ENCODE measurements at places on chromosomes 13 and 19. TPM values are rescaled to one million over a fixed set of nuclear protein-coding genes. Genes with fewer than 3 reads are reported as not detected.

Gene PDX1
- not detected for total RNA-seq

Gene LRRC4B
- not detected for total RNA-seq

DNA sequence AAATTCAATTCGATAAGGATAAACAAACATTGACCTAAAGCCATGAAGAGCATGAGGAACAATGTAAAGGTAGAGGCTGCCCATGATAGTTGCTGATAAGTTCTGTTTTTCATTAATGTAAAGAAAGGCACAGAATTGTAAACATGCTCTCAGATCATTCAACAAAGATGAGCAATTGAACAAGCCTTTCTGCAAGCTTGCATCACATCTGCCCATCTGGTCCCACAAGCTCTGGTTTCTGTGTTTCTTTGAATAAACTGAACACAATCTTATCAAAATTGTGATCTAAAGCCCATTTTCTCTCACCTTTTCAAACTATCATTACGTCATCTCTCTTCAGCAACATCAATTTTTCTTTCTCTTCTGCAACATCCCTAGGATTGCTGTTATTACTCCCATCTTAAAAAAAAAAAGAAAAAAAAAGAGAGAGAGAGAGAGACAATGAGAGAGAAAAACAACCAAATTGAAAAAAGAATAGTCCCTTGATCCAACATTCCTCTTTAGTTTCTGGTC is 487.2 kb upstream of the GPC6 start:
- H3K27ac ChIP-seq = no peak overlapping the region
- H3K4me3 ChIP-seq = no peak overlapping the region
- H3K27me3 ChIP-seq = no peaks in the 10 kb centered on the region
- H3K4me1 ChIP-seq = no peaks in the 10 kb centered on the region
- H3K36me3 ChIP-seq = no peaks in the 10 kb centered on the region

DNA sequence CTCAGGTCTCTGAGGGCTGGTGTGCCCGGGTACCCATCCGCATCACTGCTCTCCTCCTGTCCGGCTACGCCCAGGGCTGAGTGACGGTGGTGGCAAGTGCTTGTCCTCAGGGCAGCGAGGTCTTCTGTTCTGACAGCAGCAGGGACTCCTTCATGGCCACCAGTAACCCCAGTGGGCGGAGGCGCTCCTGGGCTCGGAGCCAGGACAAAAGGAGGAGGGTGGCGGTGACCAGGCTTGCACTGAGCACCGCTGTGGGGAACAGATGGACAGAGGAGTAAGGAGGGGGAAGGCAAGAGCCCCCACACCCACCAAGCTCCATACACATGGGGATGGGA is 5.8 kb downstream of the CD320 start:
- H3K27me3 ChIP-seq = no peaks in the 10 kb centered on the region
- H3K4me3 ChIP-seq = no peak overlapping the region
- H3K36me3 ChIP-seq = no peaks in the 10 kb centered on the region
- no peak for DNase-seq
- H3K4me1 ChIP-seq = peaks cover 15% of the 10 kb centered on the region

Measured in T-helper 17 cell (primary cell).